Activated CD4-positive, alpha-beta T cell treated with anti-CD3 and anti-CD28 coated beads for 4 hours (primary cell): ENCODE measurements at places on chromosomes 5 and 9.
A peak's percentile ranks its signal among the peaks of the same experiment; 100 is the strongest.

DNA sequence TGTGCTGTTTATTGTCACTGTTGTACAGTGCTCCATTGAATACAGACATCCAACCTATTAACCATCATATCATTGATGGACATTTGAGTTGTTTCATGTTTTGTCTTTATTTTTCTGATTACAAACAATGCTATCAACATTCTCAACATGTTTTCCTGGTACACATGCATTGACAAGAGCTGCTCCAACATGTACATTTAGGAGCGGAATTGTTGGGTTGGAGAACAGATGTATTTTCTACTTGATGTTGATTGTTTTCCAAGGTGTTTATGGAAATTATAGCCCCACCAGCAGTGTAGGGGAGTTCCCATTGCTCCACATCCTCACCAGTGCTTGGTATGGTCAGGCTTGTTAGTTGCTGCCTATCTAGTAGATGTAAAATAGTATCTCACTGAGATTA, 204.1 kb upstream of the CLINT1 start:
- DNase-seq, result no peak

DNA sequence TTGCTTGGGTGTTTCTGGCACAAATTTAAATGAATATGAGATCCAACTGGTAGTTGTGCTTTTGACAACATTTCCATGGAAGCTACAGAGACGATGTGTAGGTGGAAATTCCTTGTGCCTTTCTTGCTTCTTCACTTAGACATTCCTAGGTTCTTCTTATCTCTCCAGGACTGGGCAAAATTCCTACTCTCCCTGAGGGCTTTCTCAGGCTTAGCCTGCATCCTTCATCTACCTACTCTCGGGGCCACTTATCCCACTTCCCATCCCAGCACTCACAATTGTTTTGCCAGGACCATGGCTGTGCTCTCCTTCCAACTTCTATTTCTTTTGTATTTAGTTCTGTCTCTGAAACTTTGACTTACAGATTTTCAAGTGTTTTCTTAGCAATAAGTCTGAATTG, 17.8 kb upstream of the SPINK1 start:
- DNase-seq, result no peak

DNA sequence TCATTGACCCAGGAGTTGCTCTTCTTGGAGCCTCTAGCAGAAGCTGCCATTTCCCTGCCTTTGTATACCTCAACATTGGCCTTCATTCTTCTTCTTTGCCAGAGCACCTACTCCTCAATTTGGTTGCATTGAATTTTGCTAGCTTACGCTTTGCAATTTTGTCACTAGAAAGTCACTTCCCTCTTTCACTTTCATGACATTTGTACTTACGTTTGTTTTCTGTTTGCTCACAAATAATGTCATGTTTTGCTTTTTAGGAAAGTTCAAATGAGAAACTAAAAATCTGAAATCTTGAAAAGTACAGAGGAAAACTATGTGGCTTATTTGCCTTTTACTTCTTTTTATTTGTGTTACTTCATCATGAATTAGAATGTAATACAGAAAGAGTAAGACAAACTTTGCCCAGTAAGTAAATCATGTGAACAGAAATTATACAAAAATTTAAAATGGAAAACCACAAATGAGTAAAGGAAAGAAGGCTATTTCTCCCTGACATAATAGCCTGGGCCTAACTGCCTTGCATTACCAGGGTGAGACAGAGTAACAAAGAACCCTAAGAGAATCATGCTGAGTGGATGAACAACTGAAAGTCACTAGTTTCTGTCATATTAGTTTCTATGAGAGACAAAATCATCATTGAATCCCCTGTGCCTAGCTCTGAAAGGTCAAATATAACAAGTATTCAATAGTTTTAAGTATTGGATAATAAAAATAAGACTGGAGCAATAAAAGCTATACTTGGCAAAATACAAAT, 7.4 kb upstream of the IFNA1 start:
- DNase-seq, result no peak

- DNase-seq, result no peak
These were observed 9.3 kb upstream of the OR13F1 start for GRCh38 chr9:104494808-104495207.

- no peak for DNase-seq
These were observed 117.8 kb downstream of the MAST4 start for GRCh38 chr5:66713998-66714397.

DNA sequence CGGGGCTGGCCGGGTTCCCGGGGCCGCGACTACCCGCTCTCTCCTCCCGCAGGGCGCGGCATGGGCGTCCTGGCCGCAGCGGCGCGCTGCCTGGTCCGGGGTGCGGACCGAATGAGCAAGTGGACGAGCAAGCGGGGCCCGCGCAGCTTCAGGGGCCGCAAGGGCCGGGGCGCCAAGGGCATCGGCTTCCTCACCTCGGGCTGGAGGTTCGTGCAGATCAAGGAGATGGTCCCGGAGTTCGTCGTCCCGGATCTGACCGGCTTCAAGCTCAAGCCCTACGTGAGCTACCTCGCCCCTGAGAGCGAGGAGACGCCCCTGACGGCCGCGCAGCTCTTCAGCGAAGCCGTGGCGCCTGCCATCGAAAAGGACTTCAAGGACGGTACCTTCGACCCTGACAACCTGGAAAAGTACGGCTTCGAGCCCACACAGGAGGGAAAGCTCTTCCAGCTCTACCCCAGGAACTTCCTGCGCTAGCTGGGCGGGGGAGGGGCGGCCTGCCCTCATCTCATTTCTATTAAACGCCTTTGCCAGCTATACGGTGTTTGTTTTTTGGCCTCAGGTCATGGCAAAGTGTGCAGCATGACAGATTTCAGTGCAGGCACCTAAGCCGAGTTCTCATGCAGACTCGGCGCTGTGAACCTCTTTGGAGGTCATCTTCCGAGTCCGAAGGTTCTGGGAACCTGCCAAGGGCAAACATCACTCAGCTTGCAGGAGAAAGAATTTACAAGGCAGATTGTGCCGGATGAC, 516 bp downstream of the MRPL41 start:
- DNase-seq, result peak; percentile 8

DNA sequence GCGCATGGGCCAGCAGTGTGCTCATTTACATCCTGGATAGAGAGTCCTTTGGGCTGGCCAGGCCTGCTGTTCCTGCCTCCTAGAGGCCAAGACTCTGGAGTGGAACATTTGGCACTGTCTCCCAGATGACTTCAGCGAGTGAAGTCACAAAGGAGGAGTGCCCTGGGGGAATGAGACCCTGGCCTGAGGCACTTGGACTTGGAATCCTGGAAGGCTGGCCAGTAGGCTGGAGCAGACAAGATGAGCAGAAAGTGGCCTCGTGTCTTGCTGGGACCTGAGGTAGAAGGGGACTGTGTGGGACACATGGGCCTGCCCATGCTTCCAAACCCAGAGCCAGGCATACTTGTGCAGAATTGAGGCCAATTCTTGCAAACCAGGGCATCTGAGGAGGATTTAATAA, at the start of gene TSSK1B:
Gene TSSK1B (minus strand): TSS at position 101 of the 400 bp plus-strand sequence. CDS start 150 bp downstream, outside the sequence.
- no peak for DNase-seq

- DNase-seq, result no peak
These were observed 344.8 kb upstream of the RPS23 start for GRCh38 chr5:82622711-82623514.

DNA sequence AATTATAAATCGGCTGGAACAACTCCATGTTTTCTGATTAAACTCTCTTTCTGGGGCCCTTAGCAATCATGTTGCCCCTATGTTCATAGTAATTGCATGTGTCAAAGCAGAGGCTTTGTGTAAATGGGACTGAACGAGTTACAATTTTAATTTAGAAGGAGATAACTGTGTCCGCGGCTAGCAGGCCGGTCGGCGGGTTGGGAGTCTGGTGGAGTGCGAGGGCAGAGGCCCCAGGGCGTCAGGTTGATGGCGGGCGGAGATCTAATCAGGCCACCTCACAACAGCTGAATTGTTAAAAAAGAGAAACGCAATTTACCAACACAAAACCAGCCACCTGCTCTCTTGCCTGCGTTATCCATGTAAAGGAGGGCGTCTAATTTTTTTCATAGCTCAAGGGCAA, 134.9 kb upstream of the LPCAT1 start:
- no peak for DNase-seq

GRCh38 chr9:137350696-137351584, 48.9 kb upstream of the NRARP start:
- no peak for DNase-seq

DNA sequence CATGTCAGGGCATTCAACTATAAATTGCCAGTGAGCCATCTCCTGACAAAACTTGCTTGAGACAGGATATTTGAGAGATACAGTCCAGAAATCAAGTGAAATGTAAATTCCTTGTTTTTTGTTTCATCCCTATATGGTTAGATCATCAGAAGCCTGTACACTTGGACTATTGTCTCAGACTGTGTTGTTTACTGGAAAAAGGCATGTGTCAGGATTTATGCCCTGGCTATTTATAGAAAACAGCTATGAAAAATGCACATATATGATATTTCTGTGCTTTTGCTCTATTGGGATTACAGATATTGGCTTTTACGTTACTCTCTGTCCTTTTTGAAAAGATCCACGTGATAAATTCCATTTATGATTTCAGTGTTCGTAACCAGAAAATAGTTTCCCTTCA, 44.2 kb downstream of the IL31RA start:
- DNase-seq, result no peak

DNA sequence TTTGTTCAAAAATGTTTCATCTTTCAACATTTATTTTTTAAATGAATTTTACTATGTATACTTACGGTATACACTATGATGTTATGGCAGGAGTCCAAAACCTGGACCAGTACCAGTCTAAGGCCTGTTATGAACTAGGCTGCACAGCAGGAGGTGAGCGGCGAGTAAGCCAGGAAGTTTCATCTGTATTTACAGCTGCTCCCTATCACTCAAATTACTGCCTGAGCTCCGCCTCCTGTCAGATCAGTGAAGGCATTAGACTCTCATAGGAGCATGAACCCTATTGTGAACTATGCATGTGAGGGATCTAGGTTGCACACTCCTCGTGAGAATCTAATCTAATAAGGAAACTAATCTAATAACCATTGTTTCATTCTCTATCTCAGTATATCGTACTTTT, 715.5 kb upstream of the PTPRD start:
- no peak for DNase-seq

- DNase-seq, result no peak
These were observed 4.2 kb upstream of the NRARP start for GRCh38 chr9:137306066-137306849.

DNA sequence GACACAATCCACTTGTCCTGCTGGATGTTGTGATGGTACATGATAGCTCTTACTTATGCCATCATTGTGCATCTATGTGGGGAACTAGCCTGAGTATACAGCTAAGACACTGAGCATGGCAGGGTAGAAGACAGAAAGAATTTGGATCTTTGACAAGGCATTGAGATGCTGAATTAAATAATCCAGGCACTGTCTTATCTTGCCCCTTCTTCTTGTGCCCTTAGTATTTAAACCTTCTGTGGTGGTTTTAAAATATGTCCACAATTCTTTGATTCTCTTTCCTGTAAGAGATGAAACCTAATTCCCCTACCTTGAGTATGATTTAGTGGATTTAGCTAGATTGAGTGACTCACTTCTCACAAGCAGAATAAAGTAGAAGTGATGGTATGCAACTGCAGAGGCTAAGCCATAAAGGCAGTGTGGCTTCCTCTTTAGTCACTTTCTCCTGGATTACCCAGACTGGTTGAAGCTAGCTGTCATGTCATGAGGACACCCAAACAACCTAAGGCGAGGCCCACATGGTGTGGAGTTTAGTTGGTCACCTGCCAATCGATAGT, 174.0 kb upstream of the NREP start:
- no peak for DNase-seq

DNA sequence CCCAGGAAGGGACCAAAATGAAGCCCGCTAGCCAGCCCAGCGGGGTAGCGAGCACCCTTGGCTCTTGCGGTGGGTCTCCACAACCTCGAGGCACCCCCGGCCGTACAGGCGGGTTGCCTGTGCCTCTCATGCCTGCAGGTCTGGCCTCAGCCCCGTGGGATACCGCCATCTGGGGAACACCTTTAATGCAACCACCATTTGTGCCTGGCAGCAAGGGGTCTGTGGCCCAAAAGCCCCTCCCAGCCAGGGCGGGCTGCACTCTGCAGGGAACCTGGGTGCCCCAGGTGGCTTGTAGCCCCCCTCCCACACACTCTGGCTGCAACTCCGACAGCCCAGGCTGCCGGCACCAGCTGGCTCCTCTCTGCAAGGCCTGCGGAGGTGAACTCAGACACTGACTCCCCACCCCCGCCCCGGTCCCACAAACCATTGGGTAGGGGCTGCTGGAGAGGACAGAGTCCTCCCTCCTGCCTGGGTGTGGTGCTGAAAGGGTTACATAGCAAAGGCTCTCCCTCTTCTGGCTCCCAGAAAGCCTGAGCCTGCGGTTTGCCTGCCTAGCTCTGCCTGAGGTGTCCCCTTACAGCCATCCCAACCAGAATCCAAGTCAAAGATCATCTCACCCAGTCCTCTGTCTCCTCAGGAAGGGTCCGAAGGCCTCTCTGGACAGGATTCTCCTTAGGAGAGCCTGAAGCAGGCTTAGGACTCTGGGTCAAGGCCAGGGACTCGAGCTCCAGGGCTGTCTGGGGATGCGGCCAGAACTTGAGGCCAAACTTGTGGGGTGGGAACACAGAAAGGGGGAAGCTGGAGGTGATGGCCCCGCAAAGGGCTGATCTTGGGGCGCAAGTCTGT, 109.4 kb downstream of the PSD2 start:
- no peak for DNase-seq

GRCh38 chr5:1768283-1769000, 31.2 kb downstream of the MRPL36 start:
- DNase-seq, result no peak

DNA sequence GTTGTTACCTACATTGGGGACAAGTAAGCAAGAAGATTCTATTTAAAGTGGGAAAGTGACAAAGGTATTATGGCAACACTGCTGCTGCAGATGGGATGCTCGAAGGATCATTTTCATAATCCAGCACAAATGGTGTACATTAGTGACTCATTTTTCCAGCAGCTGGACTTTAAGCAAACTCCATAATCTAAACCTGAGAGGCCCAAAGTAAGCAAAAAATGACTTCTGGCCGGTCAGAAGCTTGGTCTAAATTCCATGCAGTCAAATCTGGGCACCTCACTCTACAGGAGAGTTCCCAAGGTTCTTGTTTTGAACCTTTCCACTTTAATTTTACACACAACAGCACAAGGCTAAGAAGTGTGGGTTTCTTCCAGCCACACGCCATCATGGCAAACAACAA, 43.6 kb upstream of the TRAF1 start:
- DNase-seq, result no peak

DNA sequence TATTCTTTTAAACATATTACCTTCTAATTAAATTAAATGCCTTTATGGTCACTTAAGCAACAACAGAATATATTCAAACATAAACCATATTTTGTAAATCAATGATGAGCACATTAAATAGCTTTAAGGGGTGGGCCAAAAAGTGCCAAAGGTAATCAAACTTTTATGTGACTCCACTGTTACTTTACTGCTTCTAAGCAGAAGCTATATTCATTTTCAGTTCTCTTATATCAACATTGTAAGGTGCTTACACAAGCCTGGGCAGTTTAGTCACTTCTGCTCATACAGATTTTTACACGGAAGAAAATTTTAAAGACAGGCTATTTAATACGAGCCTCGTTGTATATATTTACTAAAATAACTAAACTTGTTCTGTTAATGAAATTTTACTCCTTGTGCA, 29.9 kb downstream of the RFX3 start:
- DNase-seq, result no peak

- DNase-seq, result no peak
These were observed 23.3 kb downstream of the PTGES2 start for GRCh38 chr9:128104171-128104618.

GRCh38 chr9:115923903-115924668, 229.5 kb upstream of the PAPPA start:
- no peak for DNase-seq
